Endothelial cell of umbilical vein (primary cell): ENCODE measurements at places on chromosomes 11 and 22. TPM values are rescaled to one million over a fixed set of nuclear protein-coding genes. Genes with fewer than 3 reads are reported as not detected.

- no peak overlapping the region for H3K4me3 ChIP-seq
- no peaks in the 10 kb centered on the region for H3K27me3 ChIP-seq
- H3K4me1 ChIP-seq = peaks cover 29% of the 10 kb centered on the region
- no peak overlapping the region for H3K27ac ChIP-seq
Observed at GRCh38 chr11:62499944-62500649, 46.5 kb downstream of the AHNAK start.

- DNase-seq = no peak
- H3K4me3 ChIP-seq = no peak overlapping the region
- no peaks in the 10 kb centered on the region for H3K27me3 ChIP-seq
- H3K36me3 ChIP-seq = no peaks in the 10 kb centered on the region
Observed at GRCh38 chr11:15920856-15921629, 435.3 kb downstream of the SOX6 start.

Gene OR5P2
- total RNA-seq = not detected in 2 replicates

Gene SNRPD3
- total RNA-seq = 113 and 121 TPM in 2 replicates

GRCh38 chr11:130514316-130514715, 65.9 kb downstream of the ADAMTS15 start:
- no peaks in the 10 kb centered on the region for H3K4me1 ChIP-seq
- H3K27me3 ChIP-seq = no peaks in the 10 kb centered on the region
- H3K27ac ChIP-seq = no peak overlapping the region
- H3K4me3 ChIP-seq = no peak overlapping the region
- no peaks in the 10 kb centered on the region for H3K36me3 ChIP-seq
- no peak for DNase-seq

GRCh38 chr22:36136988-36137387, 23.6 kb downstream of the APOL3 start:
- DNase-seq = no peak
- H3K4me1 ChIP-seq = no peaks in the 10 kb centered on the region
- H3K27me3 ChIP-seq = peaks cover 11% of the 10 kb centered on the region
- no peaks in the 10 kb centered on the region for H3K36me3 ChIP-seq
- no peak overlapping the region for H3K27ac ChIP-seq

Gene HOATZ
- total RNA-seq = not detected in 2 replicates
